ENCODE measurements at places on chromosomes 16 and 17.
A peak's percentile ranks its signal among the peaks of the same experiment; 100 is the strongest.

GRCh38 chr16:82459580-82460256 is 167.1 kb upstream of the CDH13 start:
- no peak for DNase-seq

GRCh38 chr16:88685156-88686061 is 898 bp downstream of the SNAI3 start:
- DNase-seq = no peak

DNA sequence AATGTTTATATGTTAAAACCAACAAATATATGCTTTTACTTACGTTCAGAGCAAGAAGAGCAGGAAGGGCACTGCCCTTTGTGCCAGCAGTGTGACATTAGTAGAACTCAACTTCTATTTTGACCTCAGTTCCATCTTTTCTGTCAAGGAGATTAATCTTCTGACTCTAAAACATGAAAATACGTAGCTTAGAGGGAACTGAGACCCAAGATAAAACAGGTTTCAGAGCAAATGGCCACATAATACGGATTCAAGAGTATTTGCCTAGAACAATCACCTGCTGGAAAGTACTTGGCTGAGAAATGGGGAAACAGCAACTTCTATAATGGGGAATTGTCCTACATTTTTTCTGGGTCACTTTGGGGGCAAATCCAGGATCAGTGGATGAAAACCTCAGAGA is 22.2 kb downstream of the MYL4 start:
- DNase-seq = no peak

- DNase-seq = no peak
Measured at GRCh38 chr16:58114827-58115825, 14.1 kb downstream of the CFAP20 start.

DNA sequence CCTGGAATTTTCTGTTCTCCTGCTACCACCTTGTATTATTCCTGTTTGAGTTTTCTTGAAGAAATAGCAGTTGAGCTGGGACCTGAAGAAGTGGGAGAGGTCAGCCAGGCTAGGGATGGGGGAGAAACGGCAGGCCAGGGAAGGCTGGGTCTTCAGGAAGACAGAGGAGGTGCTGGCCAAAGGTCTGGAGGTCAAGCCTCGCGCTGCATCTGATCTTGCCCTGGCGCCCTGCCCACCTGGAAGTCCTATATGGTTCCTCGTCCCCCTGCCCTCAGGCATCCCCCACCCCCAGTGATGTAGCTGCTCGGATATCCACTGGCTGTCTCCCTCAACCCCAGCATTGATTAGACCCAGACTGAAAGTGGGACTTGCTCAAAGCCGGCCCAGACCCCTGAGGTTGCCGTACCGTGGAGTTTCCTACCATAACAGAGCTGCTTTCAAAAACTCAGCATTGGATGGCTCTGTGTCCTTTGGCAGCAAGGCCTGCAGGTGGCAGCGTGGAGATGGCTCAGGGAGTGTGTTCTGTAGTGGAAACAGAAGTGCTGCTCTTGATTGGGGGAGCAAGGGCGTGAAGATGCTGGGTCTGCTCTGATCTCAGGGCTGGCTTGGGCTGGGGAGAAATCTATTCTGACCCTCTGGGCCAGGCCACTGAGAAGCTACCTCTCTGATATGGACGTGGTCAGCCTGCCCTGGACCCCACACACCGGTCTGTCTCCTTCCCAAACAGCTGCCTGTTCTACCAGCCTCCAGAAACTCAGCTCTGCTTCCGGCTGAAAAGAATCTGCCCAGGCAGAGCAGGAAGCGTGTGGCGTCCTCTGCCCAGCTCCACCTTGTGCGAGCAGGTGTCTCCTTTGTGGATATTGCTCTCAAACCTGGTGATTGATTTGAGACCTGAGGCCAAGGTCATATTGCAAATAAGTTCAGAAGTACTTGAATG is 107.0 kb upstream of the CACNG5 start:
- DNase-seq = peak; percentile 23

Measured in activated T-helper 2 cell treated with anti-CD3 and anti-CD28 coated beads, Interferon-gamma antibody, Interleukin-2, Interleukin-4, amounts not matched to agents 10 μg/mL and 5 μg/mL and 100 μg/mL, durations not matched to agents 14 hours and 24 hours and 36 hours (primary cell).